ENCODE measurements at places on chromosomes 4 and X. TPM values are rescaled to one million over a fixed set of nuclear protein-coding genes. Genes with fewer than 3 reads are reported as not detected.

The MBNL3 gene
- total RNA-seq, result 85.1 TPM

The HEPH gene
- 15.7 TPM for total RNA-seq

The RRH gene
- 0.34 TPM for total RNA-seq

The SORCS2 gene
- total RNA-seq, result 2.8 TPM

The SLC9A6 gene
- 12.9 TPM for total RNA-seq

DNA sequence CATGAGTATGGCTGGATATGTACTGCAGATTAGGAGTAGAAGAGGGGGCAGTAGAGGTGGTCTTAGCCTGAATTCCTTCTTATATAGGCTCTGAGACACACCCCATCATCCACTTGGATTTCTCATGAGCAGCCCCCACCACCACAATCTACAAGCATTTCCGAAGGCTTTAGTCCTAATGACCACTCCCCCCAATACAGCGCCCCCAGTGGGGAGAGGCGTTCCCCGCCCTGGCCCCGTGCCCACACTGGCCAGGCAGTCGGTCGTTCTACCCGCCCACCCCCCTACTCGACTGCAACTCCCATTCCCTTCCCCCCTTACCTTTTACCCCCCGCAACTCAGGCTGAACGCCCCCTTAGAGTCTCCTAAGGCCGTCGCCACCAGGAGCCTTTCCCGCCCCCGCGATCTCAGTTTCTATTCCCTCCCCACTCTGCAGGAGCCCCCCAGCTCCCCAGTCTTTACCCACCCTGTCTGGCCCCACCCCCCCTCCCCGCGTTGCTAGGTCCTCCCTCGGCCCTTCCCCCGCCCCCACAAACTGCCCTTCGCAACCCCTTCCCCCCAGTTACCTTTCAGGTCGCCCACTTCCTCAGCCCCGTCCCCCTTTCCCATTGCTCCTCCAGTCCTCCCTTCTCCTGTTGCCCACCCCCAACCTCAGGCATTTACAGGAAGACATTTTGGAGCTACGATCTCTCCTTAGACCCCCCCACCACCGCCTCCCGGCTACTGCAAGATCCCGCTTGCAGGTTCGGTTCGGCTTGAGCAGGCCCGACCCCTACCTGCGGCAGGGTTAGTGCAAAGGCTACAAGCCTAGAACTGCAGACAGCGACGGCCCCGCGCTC lies 468 bp downstream of the ZMYM3 start:
- DNase-seq, result peak; percentile 53

- no peak for DNase-seq
Measured at GRCh38 chr4:24750106-24750505, 45.3 kb upstream of the SOD3 start.

DNA sequence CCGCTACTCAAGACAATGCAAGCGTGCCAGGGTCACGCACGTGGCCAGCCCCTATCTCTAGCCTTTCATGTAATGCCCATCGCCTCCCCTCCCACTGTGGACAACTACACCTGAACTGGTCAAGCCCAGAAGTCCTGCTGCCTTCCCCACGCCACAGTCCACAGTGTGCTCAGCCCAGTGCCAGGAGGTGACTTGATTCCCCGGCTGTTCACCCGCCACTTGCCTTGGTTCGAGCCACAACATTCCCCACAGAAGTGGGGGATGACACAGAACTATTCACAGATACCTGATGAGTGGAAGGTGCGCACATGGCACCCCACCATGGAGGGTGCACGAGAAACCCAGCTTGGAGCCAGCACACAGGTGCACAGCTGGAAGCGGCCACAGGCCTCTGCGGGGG lies 6.8 kb downstream of the ARHGAP4 start:
- no peak for DNase-seq

DNA sequence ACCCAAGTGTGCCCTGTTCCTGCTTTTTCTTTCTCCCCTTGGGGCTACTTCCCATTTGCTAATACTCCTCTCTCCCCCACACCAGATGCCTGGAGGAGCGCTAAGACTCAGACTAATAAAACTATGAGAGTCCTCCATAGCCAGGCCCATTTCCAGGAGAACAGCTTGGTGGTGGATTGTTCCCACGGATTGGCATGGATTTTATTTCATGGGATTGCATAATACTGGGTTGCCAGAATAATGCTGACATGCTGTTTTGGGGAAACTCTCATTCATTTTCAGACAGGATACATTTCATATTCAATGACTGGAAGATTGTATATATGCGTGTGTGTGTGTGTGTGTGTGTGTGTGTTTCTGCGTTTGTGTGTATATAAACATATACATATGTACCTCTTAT lies 447.5 kb upstream of the PITX2 start:
- DNase-seq, result no peak

DNA sequence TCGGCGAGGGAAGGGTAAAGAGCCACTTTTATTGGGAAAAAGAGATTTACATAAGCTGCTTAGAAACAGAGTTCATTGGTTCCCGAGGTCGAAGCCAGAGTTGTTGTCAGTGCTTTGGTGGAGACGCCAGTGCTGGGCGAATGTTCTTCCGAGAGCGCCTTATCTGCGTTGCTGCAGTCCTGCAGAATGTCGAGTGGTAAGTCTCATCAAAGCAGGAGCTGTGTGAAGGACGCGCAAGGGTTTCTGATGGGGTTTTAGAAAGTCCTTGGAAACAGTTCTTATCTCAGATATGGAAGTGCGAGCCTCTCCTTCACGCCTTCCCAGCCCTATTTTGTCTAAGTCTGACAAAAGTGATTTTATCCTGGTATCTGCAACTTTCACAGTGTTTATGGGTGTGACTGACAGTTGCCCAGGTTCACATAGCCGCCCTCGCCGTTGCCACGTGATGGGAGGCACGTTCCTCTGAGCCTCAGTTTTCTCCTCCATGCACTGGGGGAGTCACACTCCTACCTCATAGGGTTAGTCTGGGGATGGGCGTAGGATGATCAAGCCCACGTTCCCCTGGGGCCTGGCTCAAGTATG lies 47.3 kb upstream of the NSG1 start:
- no peak for DNase-seq

- no peak for DNase-seq
Measured at GRCh38 chr4:109631532-109632108, 71.6 kb downstream of the MCUB start.

DNA sequence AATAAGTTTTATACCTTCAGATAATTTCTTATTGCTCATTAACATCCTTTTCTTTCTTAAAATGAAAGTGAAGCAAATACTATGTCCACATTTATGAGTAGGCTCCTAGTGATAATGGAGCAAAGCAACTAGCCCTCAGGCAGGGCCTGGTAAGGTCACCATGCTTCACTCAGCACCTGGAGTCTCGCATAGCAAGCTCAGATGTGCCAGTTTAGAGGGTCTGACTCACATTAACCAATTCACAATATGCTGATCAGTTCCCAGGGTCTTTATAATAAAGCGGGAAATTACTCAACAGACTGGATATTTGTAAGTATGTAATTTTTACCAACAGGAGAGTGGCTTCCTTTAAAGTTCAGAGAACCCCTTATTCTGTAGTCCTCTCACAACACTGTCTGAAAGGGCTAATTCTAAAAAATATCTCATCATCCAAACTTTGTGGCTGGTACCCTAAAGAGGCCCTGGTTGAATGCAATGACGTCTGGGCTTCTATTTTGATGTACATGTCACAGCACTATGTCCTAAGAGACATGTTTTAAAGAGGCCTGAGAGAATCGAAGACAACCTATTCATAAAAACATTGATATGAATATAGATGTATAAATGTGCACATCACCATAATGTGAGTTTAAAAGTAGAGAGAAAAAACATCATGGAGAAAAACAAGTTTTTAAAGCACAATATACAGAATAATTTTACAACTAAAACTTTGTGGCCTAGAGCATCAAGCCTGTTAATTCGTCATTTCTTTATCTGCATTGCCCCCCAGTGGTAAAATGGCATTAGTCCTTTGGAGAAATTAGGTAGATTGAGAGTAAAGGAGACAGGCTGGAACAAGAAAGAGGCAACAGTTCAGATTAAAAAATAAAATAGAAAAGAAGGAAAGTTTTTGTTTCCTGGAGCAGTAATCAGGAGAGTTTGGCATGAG lies 44.3 kb downstream of the IL21 start:
- DNase-seq, result peak; percentile 47

- no peak for DNase-seq
Measured at GRCh38 chr4:39004758-39005157, 27.5 kb downstream of the TMEM156 start.

GRCh38 chr4:153346031-153346430 lies 1.5 kb downstream of the MND1 start:
- no peak for DNase-seq

- no peak for DNase-seq
Measured at GRCh38 chrX:115912372-115912897, 258.1 kb upstream of the AGTR2 start.

- DNase-seq, result no peak
Measured at GRCh38 chr4:75737398-75737797, 13.0 kb downstream of the USO1 start.

- peak; percentile 43 for DNase-seq
Measured at GRCh38 chr4:156169011-156169410, 215.3 kb upstream of the CTSO start.

DNA sequence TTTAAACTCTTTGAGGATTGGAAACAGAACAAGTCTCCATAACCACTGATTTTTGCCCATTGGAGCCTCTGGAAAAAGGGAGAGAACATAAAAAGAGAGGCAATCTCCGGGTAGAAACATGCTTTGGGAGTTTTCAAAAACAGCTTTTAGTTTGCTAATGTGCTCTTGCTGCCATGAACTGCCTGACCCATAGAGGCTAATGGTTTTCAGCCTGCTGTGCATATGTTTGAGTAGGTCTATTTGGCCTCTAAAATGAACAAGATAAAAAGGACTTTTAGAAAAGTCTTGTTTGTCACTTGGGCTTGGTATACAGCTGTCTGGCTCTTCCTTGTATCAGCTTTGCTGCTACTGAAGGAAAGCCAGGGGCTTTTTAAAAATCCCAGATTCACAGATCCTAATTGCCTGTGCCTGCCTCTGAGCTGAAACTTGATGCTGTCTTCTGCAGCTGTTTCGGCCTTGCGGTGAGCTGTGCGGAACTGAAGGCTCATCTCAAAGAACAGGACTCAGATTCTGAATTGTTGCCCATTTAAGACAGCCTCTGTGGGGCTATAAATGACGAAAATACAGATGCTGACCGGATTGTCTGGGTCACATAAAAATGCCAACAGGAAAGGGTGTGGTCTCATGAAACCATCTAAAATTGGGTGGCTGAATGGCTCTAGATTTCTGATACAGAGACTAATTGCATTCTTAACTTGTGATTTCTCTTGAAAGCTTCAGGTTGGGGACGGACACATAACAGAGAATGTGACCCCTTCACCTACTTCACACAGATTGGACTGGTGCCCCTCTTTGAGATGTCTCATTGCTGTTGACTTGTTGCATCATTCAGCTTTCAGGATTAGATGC lies 18.4 kb upstream of the ZNF41 start:
- no peak for DNase-seq

- no peak for DNase-seq
Measured at GRCh38 chr4:41602886-41603498, 65.0 kb downstream of the LIMCH1 start.

- DNase-seq, result no peak
Measured at GRCh38 chrX:20500949-20501348, 234.2 kb upstream of the RPS6KA3 start.

GRCh38 chrX:78708262-78708661 lies 39.3 kb upstream of the LPAR4 start:
- DNase-seq, result no peak

- no peak for DNase-seq
Measured at GRCh38 chr4:54315561-54316538, 86.8 kb downstream of the PDGFRA start.

DNA sequence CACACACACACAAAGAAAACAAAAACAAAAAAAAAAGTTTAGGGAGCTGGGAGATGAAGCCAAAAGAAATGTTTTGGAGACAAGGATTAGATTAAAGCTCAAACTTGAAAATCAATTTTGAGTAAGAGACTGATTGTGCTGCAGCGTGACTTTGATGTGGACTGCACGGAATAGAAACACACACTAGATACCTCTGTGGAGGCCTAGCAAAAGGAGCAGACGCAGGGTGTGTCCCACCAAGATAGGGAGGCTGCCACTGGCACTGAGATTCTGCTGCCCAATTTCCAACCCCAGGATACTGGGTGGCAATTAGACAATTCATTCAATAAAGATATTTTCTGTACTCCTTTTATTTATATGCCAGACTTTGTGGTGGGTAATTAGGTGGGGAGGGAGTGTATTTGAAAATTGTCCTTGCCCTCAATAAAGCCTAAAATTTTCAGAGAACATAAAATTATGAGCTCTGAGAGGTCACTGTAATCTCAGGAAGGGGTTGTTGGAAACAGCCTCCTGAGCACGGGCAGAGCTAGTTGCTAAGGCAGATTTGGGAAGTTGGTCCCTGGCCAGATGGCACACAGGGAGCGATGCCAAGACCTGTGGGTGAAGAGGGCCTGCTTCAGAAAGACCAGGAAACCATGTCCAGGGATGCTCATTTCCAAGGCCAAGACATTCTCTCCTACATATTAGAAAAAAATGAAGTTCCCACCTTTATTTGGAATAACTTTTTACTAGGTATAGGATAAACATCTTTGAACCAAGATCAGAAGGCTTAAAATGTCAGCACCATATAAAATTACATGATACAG lies 1.9 kb upstream of the PPP3CA start:
- peak; percentile 63 for DNase-seq

DNA sequence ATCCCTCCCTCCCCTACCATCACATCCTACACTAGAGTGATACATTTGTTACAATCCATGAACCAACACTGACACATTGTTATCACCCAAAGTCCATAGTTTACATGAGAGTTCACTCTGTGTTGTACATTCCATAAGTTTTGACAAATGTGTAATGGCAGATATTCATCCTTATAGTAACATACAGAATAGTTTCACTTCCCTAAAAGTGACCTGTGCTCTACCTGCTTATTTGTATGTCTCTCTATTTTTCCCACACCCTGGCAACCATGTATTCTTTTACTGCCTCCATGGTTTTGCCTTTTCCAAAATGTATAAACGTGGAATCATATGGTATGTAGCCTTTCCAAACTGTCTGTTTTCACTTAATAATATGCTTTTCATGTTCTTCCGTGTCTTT lies 42.2 kb upstream of the HPGD start:
- DNase-seq, result no peak

- DNase-seq, result no peak
Measured at GRCh38 chrX:122269243-122269781, 914.8 kb upstream of the GRIA3 start.

- no peak for DNase-seq
Measured at GRCh38 chrX:106903856-106904528, 851 bp upstream of the RIPPLY1 start.

- no peak for DNase-seq
Measured at GRCh38 chrX:1727531-1728027, 112.7 kb downstream of the ASMT start.

DNA sequence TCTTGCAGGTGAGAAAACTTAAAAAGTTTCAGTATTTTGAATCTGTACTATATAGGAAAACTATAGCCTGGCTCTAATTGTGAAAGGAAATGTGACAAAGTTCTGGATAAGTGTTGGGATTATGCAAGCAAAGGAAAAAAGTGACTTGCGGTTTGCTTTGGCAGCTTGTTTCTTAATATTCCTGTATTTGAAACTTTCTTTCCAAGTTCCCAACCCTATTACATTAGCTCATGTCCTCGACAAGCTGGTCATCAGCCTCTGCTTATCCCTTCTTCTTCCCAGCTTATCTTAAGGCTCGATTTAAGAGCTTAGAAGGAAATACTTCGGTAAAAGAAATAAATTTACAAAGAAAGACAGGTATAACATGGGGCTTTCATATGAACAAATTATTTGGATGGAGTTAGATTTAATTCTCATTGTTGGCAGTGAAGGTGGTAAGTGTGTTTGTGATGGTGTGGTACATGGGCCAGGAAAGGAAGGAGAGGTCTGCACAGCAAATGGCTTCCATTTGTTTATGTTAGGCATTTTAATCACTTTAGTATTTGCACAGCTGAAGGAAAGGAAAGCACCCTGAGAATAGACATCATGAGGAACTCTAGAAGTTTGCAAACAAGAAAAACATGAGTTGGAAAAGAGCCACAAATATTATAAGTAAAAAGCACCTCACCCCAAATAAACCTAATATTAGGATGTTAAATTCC lies 5.1 kb upstream of the MYOZ2 start:
- no peak for DNase-seq
